ENCODE measurements at places on chromosomes 6 and 20.

GRCh38 chr6:65988006-65988405 lies 281.0 kb upstream of the EYS start:
- DNase-seq, result no peak

GRCh38 chr6:142800240-142800639 lies 144.7 kb downstream of the HIVEP2 start:
- DNase-seq, result no peak

DNA sequence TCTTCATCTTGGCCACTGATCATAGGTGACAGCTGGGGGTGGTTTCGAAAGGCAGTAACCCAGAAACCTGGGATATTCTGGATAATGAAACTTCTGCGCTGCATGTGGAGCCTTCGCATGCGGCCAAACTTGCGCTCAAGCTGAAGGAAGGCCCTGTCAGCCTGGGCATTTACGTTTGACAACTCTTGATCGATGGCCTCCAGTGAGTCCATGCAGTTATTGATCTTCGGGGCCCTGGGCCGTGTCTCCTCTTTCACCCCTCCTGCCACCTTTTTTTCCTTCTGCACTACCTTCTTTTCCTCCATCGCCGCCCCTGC lies 729 bp downstream of the TSPYL4 start:
- no peak for DNase-seq

DNA sequence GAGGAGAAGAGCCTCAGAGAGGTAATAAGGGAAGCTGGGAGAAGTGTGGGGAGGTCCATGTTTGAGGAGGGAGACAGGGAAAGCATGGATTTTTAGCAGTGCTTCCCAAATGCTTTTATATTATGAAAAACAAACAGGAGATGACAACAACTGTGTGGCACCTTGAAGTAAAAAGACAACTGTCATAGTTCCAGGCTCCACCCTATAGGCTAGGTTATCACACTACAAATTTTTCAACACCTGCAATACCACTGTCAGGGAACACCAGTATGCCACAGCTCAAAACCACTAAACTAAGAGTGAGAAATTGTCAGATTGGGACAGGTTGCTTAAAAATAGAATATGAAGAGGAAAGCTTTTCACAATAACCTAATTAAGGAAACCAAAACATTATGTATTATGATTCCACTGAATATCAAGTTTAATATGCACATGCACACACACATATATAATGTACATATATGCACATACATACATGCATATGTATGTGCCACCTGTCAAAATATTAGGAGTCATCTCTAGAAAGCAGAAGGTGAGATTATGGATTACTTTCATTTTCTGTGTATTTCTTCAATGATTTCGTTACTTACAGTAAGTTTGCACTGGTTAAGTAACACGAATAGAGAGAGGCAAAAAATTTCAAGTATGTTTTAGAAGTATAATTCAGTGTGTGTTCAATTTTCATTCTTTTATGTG lies 261.2 kb downstream of the PTPRK start:
- no peak for DNase-seq

- no peak for DNase-seq
These were observed 33.4 kb upstream of the PRND start for GRCh38 chr20:4688305-4688704.

All from stimulated activated CD8-positive, alpha-beta memory T cell treated with anti-CD3 and anti-CD28 coated beads, Interleukin-2, amount 100 ng/mL, for 48 hours (primary cell).